Epithelial cell of proximal tubule (primary cell): ENCODE measurements at places on chromosomes 1 and 21.

GRCh38 chr1:2255420-2256369, 27.6 kb downstream of the SKI start:
- no peak for DNase-seq

- DNase-seq: no peak
Observed at GRCh38 chr1:226100436-226101391, 38.2 kb downstream of the H3-3A start.

- no peak for DNase-seq
Observed at GRCh38 chr1:53328009-53328461, at the start of gene LRP8. TSS of gene LRP8 (minus strand) at chr1:53328070. CDS start at chr1:53327912, 158 bp downstream.

DNA sequence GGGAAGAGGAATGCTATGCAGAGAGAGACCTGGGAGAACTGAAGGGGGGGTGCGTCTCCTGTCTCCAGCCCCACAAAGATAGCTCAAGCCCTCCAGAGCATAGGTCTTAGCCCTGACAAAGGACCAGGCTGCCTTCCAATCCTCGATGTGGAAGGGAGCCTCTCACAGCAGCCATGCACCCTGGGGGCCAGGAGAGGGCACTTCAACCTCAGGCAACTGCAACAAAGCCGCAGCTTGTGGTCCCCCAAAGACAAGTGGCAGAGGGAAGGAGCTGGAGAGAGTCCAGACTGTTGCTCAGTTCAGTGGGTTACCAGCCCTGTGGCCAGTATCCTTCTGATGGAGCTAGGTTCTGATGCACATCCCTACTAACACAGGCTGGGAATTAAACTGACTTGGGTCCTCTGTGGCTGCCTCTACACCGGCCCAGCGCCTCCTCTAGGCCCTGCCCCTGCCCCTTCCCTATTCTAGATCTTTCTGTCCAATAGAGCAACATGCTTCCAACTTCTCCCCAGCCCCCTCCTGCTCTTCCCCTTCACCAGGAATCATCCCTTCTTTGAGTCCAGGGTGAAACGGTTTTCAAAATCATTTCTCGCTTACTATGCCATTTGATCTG, 100.7 kb upstream of the SPATA6 start:
- no peak for DNase-seq

DNA sequence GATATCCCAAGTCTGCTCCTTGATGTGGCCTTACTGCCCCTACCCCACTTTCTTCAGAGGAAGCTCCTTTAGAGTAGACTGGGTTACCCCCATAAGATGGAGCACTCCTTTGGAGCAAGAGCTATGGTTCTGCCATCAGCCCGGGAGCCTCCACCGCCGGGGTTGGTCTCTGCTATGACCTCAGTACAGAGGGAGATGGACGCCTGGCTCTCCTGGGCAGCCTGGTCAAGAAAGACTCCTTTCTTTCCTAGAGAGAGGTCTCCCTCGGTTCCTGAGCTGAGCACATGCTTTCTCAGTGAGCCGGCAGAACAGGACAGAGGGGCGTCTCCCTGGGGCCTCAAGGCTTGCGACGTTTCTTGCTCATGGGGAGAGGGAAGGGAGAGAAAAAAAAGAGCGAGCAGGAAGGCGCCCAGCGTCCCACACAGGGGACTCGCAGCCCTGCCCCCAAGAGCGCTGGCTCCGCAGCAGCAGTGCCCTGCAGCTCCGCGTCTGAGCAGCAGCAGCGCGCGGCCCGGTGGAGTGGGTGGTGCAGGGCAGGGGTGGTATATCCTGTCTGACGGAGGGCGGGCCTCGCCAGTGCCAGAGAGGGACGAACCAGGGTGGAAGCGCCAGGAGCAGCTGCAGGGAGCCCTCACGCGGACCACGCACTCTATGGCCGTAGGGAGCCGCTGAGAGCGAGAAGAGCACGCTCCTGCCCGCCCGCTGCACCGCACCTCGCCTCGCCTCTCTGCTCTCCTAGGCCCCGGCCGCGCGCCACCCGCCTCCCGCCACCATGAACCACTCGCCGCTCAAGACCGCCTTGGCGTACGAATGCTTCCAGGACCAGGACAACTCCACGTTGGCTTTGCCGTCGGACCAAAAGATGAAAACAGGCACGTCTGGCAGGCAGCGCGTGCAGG, at the start of gene PKP1:
PKP1 (plus strand) TSS at position 576 of the 899 bp plus-strand sequence; CDS start at position 773, 197 bp downstream.
- no peak for DNase-seq

- no peak for DNase-seq
Observed at GRCh38 chr1:213394837-213395236, 343.8 kb downstream of the RPS6KC1 start.

- no peak for DNase-seq
Observed at GRCh38 chr1:91884459-91885212, 1.3 kb downstream of the TGFBR3 start.

DNA sequence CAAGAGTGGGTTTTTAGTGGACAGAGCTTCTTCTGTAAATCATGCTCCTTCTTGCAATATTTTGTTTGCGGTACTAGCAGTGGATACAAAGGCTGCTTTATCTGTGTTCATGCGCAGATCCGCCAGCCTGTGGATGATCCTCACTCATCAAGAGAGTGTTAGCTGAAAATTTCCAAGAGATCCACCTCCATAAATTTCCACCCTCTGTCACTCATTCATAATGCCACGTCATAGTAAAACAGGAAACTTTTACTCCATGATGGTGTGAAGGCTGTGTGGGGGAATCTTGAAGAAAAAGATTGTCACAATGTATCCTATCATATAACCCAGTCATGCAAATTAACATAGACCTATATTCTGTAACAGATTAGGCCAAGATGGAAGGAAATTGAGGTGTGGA, 4.4 kb upstream of the MAPKAPK2 start:
- no peak for DNase-seq
